NCI-H1417 treated with DMSO at 0.1 percent for 48 hours (cell line): ENCODE measurements at places on chromosomes 12 and 14.

DNA sequence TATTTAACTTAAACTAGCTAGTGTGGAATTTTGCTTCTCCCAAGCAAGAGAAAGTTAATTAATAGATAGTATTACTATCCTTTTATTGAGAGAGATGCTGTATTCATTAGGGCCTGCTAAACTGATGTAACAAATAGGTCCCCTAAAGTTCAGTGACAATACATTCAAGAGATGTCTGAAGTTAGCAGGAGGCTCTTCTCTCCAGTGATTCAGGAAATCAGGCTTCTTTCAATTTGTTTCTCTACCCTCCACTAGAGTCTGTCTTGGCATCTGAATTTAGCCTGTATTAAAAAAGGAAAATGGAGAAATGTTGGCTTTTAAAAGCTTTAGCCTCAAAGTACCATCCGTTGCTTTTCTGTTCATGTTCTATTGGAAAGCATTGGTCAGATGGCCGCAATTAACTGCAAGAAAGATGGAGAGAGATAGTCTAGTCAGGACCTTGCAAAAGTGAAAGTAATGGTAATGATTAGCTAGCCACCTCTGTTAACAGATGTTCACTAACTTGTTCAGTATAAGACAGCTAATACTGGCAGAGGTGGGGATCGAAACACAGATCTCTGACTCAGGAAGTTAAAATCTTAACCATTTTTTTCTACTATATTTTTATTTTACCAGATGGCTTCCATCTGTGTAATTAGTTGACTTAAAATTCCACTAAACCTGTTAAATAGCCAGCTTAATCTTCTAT, 786.8 kb downstream of the TMTC2 start:
- no peak for DNase-seq

GRCh38 chr14:64923015-64923414, 8.8 kb downstream of the CHURC1 start:
- no peak for DNase-seq

DNA sequence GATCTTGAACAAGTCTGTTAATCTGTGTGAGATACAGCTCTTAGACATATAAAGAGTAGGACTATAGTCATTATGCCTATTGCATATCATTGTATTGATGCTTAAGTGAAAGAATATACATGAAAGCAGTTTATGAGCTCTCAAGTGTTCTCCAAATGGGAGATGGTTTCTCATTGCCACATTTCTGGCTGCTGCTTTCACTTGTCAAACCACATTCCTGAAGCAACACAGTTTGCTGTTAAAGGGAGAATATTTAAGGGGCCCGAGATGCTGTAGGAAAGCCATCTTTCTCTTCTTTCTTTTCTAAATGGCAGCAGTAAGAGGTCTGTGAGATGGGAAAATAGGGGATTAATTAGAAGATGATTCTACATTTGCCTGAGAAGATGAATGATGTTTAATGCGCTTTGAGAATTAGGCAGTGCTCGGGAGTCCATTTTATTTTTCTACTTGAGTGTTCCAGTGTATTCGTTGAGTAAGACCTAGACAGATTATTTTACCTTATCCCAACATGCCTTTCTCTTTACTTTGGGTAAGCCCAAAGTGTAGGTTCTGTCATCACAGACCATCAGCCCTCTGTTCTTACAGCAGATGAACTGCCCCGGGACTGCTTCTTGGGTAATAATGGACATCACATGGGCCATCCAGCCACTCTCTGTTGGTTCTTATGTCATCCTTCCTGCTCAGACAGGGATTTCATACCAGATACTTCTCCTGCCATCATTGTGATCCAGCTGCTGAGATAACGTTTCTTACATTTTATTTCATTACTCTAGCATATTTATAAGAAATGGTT, 35.6 kb downstream of the ANO4 start:
- DNase-seq, result no peak

GRCh38 chr12:40431169-40431568, 206.4 kb downstream of the LRRK2 start:
- DNase-seq, result no peak

DNA sequence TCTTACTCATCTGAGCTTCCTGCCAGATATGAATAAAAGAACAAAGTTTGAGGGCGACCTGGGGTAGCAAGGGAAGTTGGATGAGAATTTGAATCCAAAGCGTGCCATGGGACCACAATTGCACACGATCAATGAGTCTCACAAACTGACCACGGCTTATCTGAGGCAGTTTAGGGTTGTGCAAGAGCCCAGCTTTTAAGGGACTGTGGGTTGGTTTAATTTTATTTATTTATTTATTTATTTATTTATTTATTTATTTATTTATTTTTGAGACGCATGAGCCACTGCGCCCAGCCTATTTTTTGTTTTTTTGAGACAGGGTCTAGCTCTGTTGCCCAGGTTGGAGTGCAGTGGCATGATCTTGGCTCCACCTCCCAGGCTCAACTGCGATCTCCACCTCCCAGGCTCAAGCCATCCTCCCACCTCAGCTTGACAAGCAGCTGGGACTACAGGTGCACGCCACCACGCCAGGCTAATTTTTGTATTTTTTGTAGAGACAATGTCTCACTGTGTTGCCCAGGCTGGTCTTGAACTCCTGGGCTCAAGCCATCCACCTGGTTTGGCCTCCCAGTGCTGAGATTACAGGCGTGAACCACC, 1.1 kb downstream of the AMDHD1 start:
- DNase-seq, result no peak

DNA sequence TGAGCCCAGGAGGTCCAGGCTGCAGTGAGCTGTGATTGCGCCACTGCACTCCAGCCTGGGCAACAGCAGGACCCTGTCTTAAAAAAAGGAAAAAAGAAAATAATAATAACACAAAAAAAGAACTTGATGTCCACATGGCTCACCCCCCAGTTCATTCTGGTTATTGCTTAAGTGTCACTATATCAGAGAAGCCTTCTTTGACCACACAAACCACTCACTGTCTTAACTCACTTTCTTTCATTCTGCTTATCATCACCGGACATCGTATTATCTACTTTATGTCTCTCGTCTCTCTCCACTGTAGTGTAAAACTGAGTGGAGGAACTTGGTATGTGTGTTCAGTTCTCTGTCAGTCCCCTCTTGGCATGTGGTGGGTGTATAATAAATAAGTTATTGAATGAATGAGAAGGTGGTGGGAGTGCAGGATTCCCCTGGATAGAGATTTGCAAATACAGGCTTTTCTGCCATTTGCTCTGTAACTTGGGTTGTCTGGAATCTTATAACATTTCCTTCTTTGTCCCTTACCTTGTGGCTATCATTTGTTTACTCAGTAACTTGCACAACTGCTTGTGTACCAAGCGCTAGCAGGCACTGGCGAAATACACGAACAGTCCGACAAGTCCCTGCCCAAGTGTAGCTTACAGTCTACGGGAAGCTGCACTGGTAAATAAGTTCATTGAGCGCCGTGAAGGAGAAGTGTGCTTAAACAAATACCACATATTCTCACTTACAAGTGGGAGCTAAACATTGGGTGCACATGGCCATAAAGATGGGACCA, 86.6 kb upstream of the TRAF3 start:
- no peak for DNase-seq

- DNase-seq, result no peak
These were observed 1040.4 kb downstream of the FLRT2 start for GRCh38 chr14:86570371-86570770.

- DNase-seq, result no peak
These were observed 48.6 kb downstream of the SH2B3 start for GRCh38 chr12:111454311-111454710.

DNA sequence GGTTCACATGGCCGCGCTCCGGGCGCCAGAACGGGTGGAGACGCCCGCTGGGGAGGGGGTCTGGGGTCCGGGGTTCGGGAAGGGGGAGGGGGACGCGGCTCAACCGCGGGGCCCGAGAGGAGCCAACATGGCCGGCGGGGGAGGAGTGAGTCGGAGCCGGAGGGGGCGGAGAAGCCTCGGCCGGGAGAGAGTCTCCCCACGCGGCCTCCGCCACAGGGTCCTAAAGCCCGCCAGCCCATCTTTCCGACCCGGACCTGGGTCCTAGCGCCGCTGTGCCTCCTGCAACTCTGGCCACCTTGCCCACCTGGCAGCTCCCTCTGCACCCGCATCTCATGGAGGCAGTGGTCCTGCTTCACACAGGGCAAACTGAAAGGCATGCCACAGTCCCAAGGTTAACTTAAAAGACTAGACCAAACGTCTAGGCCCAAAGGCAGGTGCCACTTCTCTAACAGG, at the start of gene BAZ2A:
TSS of gene BAZ2A (minus strand) at position 147 of the 453 bp plus-strand sequence. CDS start 12,796 bp downstream, outside the sequence.
- DNase-seq, result peak; percentile 5

GRCh38 chr12:70149013-70149412, 94.2 kb upstream of the CNOT2 start:
- no peak for DNase-seq

DNA sequence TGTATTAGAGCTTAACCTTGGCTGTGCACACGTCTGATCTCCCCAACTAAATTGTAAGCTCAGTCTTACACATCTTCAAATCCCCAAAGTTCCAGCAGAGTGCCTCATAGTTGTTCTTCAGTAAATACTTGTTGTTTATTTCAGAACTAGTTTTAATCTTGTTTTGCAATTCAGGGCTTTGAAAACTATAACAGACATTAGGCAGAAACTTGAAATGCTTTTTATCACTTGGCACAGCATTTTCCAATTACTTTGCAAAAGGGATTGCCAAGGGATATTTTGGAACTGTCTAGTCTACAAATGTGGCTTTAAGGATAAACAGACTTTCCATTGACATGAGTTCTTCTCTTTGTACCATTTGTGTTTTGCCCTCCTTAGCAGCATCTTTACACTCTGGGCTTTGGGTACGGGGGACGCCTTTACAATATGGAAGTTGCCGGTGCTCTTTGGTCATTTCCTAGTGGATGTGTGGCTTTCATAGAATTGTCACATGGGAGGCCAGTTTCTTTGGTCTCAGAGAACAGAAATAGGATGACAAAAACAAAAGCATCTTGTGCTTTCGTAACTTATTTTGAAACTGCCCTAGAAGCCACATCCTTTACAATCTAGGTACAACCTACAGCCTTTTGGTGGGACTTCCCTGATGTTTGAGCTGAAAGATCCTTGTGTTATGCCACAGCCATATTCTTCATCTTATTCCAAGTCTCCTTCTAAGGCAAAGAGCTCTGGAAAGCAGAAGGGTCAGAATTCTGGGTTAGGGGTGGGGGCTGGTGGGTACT, 96.9 kb downstream of the NPAS3 start:
- no peak for DNase-seq

DNA sequence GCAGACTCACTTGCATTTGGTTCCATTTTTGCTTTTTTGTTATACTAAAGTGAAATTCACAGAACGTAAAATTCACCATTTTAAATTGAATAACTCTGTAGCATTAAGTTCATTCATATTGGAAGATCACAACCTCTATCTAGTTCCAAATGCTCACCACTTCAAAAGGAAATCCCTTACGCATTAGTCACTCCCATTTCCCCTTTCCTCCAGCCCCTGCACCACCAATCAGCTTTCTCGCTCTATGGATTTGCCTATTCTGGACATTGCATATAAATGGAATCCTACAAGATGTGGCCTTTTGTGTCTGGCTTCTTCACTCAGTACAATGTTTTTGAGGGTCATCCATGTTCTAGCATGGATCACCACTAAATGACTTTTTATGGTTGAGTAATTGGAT, 294.5 kb downstream of the KSR2 start:
- no peak for DNase-seq
